Stimulated activated CD4-positive, alpha-beta T cell treated with anti-CD3 and anti-CD28 coated beads, Interleukin-4, amount 100 ng/mL, for 4 hours (primary cell): ENCODE measurements at places on chromosomes 2 and 18.
A peak's percentile ranks its signal among the peaks of the same experiment; 100 is the strongest.

DNA sequence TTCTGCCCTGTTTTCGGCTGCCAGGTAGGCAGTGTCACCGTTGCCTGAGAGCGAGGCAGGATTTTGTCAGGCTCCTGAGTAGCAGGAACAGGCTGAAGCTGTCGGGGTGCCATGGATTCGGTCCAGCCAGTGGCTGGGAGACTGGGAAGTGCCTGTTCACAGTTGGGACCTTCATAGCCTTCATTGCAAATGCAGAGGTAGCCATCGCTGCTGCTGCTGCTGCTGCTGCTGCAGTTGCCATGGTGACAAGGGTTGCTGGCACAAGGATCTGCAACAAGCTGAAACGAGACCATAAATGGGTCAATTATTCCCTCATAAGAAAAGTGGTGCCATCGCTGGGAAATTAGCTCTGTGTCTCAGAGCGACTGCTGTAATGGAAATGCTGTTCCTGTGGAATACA, 122.7 kb downstream of the DNER start:
- no peak for DNase-seq

DNA sequence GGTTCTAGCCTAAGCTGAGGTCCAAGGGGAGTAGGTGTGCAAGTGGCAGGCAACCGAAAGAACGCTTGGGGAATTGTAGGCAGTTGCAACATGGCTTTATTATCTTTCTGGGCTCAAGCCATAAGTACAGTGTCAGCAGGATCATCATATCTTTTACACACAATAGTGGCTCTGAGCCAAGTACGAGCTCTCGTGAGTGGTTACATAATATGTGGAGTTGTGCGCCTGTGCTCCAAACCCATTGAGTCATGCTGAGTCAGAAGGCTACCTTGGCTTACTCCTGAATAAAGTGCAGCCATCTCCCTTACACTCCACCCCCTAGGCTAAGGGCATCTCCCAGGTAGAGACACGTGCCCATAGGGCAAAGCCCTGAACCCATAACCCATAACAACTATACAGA, 233.9 kb downstream of the SATB2 start:
- DNase-seq = no peak

- DNase-seq = no peak
Observed at GRCh38 chr2:217451666-217452065, 551.1 kb downstream of the TNS1 start.

DNA sequence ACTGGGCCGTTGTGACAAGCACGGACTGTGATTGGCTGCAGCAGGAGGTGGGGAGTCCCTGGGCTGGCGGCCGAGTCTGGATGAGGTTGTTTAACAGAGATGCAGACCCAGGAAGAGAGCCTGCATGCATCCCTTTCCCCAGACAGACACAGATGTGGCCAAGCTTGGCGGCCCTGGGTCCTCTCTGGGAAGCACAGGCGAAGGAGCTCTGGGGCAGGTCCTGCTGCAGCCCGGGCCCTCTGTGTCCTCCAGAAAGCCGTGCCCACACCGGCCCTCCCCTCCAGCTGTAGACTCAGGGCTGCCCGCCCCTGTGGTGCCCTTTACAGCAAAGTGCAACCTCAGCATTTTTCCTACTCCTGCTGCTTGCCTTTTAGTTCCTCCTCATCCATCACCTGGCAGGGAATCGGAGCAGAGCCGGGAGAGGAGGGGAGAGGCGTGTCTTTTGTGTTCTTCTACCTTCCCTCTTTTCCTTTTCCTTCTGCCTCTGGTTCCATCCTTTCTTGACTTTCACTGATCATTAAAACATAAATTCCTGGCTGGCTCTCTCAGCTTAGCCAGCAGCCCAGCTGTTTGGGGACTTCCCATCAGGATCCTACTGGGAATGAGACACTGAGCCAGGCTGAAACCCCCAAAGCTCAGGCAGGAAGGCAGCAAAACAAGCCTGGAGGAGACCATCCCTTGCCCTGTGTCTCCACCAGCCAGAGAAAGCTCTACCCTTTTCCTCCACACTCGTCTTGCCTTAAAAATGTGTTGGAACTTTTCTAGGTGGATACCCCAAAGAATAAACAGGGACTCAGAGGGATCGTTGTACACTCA, 75.0 kb downstream of the CTIF start:
- no peak for DNase-seq

DNA sequence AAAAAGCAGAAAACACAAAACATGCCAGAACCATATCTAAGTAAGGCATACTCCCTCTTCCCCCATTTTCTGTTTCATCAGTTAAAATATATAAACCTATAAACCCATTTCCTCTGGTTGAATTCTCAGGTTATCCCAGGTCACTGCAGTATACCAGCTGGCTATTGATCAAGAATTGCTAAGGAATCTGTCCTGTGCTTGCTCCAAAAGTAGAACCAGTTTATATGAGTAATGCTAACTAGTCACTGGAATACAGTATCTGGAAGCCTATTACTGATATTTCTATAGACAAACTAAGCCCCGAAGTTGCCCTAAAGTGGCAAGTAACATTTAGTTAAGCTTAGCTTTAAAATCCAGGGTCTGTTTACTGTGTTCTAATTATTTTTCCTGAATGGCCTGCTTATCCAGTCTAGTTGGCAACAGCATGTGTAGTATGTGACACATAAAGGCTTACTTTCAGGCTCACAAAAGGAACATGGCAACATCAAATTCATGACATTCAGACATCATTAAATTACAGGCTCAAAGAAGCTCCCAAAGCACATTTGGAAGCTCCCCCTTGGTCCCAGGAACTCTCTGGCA, 102.9 kb upstream of the ARL5A start:
- no peak for DNase-seq

DNA sequence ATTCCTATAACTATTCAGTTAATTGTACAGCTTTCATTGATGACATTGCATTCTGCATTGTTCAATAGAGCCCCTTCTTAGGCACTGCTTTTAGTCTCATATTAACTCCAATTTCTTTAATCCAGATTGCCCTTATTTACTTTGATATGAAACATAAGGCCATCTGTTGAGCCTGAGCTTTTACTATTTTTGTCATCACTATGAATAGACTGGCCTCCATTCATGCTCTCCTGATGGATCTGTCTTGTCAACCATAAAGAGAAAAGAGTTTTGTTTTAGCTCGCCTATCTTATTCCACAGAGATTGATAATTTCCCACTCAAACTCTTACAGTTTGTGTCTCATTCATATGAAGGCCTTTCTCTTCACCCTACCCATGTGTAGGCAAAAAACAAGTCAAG, 159.2 kb upstream of the DTNA start:
- no peak for DNase-seq

GRCh38 chr2:41267929-41268659, 779.7 kb upstream of the PKDCC start:
- no peak for DNase-seq

GRCh38 chr2:18290386-18290785, 270.1 kb downstream of the RDH14 start:
- no peak for DNase-seq

GRCh38 chr2:110865188-110865587, 132.8 kb downstream of the ACOXL start:
- DNase-seq = no peak

- DNase-seq = no peak
Observed at GRCh38 chr2:94997981-94998930, 27.3 kb upstream of the MAL start.

- no peak for DNase-seq
Observed at GRCh38 chr18:27202741-27203140, 17.6 kb upstream of the CHST9 start.

- no peak for DNase-seq
Observed at GRCh38 chr18:26617151-26617554, 68.8 kb upstream of the KCTD1 start.

DNA sequence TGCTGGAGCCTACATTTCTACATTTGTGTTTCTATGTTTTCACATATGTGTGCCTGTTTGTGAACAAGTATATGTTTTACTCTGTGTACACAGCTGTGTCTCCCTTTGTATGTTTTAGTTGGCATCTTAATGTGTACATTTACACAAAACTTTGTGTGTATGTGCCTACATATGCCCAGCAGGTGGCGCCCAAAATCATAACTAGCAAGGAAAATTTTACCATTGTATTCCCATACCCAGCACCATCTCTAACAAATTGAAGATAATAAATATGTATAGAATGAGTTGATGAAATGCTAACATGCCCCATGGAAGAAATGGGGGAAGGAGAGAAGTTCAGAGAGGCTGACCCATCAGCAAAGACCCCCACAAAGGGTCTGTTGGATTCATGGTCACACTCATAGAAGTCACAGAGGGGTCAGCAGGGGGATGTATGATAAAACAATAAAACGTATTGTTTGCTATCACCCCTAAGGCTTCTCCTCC, 48.1 kb downstream of the PKDCC start:
- DNase-seq = peak; percentile 70

DNA sequence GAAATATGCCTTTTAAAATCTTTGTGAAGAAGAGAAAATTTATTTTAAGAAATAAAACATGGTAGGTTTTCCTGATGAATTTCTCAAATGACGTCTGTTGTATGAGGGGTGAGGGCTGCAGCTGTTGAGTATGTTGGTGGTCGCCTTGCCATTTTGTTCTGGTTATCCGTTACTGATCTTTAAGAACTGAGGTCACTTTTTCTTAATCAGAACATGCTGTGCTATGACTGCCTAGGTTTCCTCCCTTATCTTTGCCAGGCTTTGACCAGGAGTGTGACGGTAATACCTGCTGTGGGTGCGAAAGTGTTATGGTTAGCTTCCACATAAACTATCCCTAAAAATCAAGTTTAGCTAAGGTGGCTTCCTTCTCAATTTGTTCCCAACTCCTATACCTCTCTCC, 176.9 kb downstream of the DIS3L2 start:
- DNase-seq = no peak

DNA sequence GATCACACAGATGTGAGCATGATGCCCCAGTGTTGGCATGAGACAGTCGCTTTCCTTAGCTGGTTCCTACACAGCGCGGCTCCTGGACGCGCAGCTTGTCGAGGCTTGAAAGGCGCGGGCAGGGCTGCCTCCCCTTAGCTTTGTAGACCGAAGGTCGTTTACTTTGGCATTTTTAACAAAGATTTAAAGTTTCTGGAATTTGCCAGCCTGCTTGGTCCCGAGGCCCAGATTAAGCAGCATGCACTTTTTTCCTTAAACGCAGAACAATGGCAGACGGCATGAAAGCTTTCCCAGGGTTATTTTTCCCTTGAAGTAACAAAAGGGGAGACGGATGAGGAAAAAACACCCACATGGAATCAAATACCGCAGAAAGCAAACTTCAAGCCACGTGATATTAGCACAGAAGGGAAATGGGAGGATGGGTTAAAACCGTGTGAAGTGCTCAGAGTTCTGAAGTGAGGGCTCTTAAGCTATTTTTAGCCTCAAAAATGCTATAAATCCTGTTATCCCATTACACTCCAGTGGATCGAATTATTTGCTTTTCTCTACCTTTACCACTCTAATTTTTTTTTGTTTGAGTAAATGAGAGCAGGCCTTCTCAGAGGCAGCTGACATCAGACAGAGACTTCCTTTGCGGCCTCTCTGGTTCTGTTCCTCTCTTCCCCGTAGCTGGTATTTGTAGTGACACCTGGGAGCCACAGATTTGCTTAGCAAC, 55.7 kb downstream of the NPAS2 start:
- DNase-seq = no peak

DNA sequence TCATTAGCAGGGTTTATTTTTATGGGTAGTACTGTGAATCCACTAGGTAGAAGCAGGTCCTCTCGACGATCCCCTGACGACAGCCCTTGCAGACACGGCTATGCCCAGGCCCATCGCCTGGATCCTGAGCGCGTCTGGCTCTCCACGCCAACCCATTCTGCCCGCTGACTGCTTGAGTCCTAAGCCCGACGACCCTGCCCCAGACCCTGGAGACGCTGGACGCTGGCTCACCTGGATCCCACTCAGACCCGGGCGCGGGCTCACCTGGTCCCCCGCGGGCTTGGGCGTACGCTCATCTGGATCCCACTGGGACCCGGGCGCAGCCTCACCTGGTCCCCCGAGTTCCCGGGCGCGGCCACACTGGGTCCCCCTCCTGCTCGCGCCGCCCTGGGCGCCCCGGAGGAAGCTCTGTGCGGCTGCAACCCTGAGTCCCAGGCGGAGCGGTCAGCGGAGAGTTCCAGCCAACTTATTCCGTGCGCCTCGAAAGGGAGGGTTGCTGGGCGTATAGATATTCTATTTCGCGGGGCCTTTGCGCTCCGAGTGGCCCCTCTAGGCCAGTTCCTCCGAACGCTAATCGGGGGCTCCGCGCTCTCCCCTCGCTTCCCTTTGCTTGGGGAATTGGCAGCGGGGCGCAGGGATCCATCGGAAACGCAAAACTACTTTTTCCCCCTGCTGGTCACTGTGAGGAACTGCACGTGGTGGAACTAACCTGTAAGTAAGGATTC, 22.4 kb upstream of the RMP24 start:
- DNase-seq = peak; percentile 42

- no peak for DNase-seq
Observed at GRCh38 chr2:184793176-184793575, 194.8 kb downstream of the ZNF804A start.
